ENCODE measurements at places on chromosomes 1 and 21.
A peak's percentile ranks its signal among the peaks of the same experiment; 100 is the strongest.

- DNase-seq = no peak
These were observed 233.7 kb downstream of the SRGAP2C start for GRCh38 chr1:121418369-121419049.

DNA sequence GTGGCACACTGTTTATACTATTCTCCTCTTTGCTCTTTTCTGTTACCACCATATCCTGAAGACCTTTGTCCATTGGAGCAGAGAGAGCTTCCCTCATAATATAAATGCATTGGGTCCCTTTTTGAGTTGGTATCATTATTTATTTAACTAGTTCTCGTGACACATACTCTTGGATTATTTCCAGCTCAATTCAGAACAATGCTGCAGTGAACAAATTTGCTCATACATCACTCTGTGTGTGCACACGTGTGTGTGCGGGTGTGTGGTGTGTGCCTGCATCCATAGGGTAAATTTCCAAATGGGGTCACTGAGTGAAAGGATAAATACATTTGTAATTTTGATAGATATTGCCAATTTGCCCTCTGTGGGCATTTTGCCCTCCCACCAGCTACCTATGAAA, 5.8 kb downstream of the PLA2G2A start:
- no peak for DNase-seq

DNA sequence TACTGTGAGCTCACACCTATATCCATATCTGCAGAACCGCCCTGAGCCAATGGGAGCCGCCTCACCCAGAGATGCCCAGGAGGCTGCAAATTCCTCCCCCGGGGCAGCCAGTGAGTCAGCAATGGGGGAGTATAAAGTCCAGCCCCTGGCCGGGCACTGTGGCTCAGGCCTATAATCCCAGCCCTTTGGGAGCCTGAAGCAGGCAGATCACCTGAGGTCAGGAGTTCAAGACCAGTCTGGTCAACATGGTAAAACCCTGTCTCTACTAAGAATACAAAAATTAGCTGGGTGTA, 5.0 kb upstream of the CLCNKB start:
- DNase-seq = no peak

DNA sequence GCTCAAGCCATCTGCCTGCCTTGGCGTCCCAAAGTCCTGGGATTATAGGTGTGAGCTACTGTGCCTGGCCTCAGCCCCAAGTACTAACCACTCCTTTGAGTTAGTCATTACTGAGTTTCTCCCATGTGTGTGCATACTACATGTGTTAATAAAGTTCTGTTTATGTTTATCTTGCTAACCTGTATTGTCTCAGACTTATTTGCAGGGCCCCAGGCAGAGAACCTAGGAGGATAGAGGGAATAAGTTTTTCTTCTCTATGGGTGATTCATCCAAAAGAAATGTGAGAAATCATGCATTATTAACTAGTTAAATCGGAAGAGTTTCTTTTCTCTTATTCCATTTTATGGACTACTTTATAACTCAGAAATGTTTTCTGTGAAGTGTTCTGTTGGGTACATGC, 203.9 kb upstream of the CACYBP start:
- peak; percentile 40 for DNase-seq

DNA sequence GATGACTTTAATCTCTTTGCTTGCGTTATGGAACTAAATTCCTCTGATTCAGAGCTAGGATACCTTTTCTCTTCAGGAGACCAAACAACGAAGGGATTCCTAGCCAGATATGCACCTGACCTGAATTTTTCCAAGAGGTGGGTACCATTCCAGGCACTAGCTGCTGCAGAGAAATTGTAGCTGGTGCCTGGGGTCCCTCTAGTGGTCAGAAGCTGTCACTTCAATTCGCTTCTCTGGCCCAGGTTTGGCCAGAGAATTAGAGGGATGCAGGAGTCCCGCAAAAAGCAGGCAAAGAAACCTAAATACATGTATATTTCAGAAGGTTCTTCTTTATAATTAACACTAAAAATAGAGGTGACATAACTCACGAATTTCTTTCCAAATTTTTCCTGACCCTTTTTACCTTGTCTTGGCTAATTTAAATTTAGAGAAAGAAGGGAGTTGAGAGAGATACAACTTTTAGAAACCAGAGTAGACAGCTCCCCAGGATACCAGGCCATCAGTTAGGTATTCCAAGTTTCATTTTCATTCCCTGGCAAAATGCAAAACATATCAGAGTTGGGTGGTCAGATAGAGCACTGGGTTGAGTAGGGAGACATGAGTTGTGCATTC, 9.6 kb downstream of the ACKR1 start:
- peak; percentile 23 for DNase-seq

- no peak for DNase-seq
These were observed 108.8 kb downstream of the DYRK1A start for GRCh38 chr21:37475186-37475868.

- peak; percentile 4 for DNase-seq
These were observed 128.3 kb upstream of the C1orf21 start for GRCh38 chr1:184258525-184258924.

DNA sequence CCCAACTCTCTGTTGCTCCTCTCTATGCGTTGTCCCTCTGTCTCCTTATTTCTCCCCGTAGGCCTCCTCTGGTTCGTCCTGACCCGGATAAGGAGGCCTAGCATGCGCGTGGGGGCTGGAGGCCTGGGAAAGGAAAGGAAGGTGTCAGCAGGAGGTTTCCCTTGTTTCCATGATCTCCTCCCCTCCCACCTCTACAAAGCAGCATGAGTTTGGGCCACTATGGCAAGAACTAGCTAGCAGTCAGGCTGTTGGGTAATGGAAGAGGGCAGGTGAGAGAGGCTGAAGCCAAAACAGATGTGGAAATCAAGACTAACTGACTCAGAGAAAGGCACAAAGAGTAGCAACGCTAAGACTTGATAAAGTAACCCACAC, 687 bp upstream of the SEMA6C start:
- DNase-seq = no peak

DNA sequence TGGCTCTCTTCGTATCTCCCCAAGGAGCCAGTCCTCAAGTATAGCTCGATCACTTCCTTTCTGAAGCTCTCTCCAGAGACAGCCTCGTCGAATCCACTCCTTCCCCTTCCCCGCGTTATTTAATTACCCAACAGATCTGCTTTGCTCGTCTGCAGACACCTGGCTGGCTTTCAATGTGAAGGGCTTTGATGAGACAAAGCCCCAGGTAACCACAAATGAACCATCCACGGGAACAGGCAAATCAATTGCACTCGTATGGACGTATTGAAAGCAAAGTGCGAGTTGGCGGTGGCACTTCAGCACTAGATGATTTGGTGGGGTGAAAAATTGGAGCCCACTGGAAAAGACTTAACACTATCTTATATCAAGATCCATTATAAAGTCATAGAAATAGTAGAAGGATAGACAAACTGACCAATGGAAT, 364 bp upstream of the BCAR3 start:
- DNase-seq = no peak

DNA sequence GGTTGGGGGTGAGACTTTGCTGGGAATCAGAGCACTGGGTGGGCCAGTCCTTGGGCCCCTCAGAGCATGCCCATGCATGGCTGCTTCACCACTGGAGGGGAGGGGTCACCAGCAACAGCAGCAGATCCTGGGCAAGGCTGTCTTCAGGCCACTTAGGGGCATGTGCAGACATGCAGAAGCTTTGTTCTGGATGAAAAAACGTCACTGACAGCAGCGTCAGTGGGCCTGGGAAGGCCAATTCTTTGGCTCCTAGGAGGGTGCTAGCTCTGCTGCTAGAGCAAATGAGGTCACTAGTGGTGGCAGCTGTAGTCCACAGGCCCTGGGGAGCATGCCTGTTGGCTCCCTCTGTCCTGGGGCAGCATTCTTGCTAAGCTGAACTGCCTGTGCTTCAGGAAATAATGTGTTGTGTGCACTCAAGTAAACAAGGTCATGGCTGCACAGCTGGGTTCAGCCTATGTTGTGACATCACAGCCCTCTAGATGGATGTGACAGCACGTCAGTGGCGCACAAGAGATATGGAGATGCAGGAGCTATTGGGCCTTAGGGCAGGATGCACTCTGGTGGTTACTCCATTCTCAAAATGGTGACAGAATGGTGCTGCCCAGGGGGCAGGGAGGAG, 27.0 kb downstream of the ZC3H11B start:
- no peak for DNase-seq

DNA sequence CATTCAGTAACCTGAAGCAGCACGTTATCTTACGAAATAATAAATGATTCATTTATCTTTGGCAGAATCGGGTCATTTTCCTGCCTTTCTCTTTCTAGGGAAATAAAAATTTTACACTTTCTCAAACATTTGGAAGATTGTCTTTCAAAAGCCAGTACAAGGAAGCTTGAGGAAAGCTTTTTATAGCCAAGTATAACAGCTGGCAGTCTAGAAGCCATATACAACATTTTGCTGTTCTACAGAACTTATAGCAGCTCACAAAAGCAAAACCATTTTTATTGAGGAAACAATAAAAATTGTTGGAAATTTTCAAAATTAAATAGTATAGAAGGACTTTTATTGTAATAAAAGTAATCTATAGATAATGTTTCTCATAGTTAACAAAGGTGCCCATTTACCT, 448.6 kb downstream of the SMYD3 start:
- no peak for DNase-seq

DNA sequence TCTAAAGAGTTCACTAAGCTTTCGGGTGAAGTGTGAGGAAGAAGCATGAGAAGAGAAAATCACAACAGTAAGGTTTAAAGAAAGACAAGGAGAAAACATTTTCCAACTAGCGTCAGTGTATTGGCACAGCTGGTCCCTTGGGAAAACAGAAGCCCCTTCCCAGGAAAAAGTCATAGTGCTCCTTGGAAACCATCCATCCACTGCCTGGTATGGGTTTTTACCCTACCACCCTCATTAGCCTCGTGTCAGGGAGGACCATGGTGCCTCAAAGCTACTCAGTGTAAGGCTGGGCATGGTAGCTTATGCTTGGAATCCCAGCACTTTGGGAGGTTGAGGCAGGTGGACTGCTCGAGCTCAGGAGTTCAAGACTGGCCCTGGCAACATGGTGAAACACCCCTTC, 12.7 kb downstream of the AADACL4 start:
- no peak for DNase-seq

GRCh38 chr21:32653326-32653901, 41.2 kb upstream of the CFAP298 start:
- DNase-seq = no peak

DNA sequence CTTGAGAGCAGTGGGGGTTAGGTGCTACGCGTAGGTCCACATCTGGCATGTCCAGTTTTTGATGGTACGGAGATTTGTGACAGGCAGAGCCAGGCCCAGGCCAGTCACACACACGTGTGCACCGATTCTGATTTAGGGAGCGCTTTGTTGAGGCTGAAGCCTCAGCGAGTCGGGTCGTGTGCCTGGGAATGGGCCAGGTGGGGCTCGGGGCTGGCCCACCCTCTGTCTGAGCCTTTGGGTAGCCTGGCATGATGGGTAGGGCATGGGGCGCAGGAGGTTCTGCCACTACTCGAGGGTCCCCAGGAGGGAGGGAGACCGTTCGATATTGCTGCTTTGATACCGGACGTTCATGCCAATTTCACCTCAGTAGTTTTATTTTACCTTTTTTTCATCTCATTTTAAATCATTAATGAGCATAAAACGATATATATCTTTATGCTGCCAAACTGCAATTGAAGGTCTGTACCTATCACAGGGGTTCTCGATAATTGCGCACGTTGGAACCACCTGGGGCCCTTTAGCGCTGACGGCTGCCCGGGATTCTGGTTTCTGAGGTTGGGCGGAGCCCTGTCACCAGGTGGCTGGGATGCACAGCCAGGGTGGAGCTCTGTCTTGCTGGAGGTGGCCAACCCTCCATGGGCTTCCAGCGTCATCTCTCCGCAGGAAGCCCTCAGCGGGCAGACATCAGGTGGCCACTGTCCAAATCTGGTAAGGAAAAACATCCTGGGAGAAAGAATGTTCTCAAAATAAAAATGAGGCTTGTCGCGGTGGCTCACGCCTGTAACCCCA, 71.9 kb downstream of the SCCPDH start:
- DNase-seq = no peak

DNA sequence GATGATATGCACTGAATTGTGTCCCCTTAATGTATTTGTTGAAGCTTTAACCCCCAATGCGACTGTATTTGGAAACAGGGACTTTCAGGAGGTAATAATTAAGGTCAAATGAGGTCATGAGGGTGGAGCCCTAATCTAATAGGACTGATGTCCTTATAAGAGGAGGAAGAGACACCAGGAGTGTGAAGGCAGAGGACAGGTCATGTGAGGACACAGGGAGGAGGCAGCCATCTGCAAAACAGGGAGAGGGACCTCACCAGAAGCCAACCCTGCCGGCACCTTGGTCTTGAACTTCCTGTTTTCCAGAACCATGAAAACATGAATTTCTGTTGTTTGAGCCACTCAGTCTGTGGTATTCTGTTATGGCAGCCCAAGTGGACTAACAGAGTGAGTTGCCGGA, 15.3 kb downstream of the SYF2 start:
- no peak for DNase-seq

DNA sequence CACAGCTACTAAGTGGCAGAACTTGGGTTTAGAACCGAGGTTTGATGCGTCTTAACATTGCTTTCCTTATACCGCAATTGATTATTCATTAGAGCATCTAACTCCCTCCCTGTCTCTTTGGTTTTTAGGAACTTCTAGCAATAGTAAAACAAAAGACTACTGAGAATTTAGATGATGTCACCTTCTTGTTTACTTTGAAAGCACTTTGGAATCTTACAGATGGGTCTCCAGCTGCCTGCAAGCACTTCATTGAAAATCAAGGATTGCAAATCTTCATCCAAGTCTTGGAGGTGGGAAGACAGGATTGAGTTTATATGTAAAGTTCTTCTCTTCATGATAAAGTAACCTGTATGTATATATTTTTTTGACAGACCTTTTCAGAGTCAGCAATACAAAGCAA, 35.0 kb downstream of the ZYG11A start:
- DNase-seq = no peak

DNA sequence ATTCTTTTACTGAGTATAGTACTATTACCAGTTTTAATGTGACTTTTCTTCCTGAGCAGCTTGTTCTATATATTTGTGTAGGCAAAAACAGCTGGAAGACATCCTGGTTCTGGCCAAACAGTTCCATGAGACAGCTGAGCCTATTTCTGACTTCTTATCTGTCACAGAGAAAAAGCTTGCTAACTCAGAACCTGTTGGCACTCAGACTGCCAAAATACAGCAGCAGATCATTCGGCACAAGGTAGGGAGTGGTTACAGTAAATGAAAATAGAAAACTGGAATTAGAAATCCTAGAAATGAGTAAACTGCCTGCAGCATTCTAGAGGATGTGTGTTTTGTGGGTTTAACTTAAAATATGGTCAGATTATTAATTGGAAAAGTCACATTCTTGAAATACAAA, 64.1 kb upstream of the BMP8A start:
- DNase-seq = no peak

GRCh38 chr1:185929776-185930175, 195.6 kb downstream of the HMCN1 start:
- no peak for DNase-seq

DNA sequence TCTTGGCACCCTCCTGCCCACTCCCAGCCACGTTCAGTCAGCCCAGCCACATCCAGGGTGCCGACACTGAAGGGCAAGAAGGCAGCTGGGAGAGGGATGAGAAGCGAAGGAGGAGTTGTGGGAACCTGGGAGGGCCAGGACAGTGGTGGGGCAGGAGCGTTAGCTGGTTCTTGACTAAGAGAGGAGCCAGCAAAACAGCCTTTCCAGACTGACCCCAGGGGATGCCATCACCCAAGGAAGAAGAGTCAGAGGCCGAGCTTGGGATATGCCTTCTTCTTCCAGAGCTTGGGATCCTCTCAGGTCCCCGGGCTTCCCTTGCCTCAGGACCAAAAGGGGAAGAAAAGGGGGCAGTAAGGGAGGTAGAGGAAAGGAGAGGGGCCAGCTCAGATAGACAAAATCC, 7.2 kb downstream of the INKA2 start:
- no peak for DNase-seq
